Type B pancreatic cell (in vitro differentiated cells): ENCODE measurements at places on chromosomes 7 and 10. TPM values are rescaled to one million over a fixed set of nuclear protein-coding genes. Genes with fewer than 3 reads are reported as not detected.

DNA sequence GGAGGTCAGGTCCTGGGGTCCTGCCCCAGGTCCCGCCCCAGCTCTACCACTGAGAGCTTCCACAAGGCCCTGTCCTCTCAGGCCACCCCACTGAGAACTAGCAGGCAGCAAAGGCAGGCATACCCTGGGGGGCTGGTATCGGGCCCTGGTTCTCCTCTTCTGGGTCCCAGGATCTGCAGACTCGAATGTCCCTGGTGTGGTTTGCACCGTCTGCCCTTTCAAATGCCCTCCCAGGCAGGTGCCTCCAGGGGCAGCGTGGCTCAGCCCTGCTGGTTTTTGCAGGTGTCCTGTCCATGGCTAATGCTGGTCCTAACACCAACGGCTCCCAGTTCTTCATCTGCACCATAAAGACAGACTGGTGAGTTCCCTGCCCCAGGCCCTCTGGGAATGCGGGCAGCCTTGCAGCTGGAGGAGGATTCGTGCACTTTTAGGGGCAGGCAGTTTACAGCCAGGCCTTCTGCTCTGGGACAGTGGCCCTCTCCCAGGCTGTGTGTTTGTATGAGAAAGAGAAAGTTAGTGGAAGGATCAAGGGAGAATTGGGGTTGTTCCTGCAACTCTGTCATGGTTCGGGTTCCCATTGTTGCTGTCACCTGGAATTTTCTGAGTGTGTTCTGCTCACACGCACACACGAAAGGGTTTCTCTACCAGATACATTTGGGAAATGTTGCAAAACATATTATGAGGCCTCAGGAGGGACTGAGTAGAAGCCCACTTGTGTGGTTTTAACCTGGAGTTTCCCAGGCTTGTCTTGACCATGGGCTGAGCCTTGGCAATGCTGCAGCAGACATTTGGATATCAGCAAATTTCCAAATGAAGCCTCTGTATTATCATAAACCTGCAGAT lies 5.0 kb downstream of the PPIF start:
- no peak overlapping the region for H3K27ac ChIP-seq
- peaks cover 45% of the 10 kb centered on the region for H3K36me3 ChIP-seq
- H3K27me3 ChIP-seq, result no peaks in the 10 kb centered on the region
- peaks cover 5% of the 10 kb centered on the region for H3K4me1 ChIP-seq
- H3K4me3 ChIP-seq, result no peak overlapping the region

DNA sequence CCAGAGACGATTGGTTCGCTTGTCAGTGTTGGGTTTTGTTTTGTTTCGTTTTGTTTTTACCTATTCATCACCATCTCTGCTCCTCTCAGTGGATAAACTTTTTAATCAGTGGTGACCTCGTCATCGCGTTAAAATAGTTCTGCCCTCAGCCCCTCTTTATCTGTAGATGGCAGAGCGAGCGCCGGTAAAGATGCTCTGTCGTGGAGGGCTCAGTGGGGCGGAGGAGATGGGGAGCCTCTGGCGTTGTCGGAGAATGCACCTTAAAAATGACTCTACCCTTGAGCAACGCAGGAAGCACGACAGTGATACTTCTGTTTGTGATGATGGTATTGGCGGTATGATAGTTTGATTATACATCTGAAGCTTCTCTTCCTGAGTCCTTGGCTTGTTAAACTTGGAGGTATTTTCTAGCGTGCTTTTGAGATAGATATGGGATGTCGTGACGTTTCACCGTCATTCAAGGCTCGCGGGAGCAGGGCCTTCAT lies 554 bp downstream of the CSGALNACT2 start:
- peak overlapping the region; percentile 97 for H3K4me3 ChIP-seq
- DNase-seq, result no peak
- H3K27ac ChIP-seq, result peak overlapping the region; percentile 85
- peaks cover 3% of the 10 kb centered on the region for H3K36me3 ChIP-seq
- H3K4me1 ChIP-seq, result peaks cover 24% of the 10 kb centered on the region
- H3K27me3 ChIP-seq, result no peaks in the 10 kb centered on the region

AKR1B1 gene
- total RNA-seq, result 78.4 and 138 TPM in 2 replicates

PITX3 gene
- total RNA-seq, result 0.34 TPM in 1 of 2 replicates, not detected in the other

GRID1 gene
- total RNA-seq, result 2.4 and 9.2 TPM in 2 replicates

- no peak for DNase-seq
- peak overlapping the region; percentile 25 for H3K27ac ChIP-seq
- H3K4me3 ChIP-seq, result no peak overlapping the region
- no peaks in the 10 kb centered on the region for H3K36me3 ChIP-seq
- peaks cover 4% of the 10 kb centered on the region for H3K27me3 ChIP-seq
- peaks cover 8% of the 10 kb centered on the region for H3K4me1 ChIP-seq
These were observed 991.3 kb downstream of the LRMDA start for GRCh38 chr10:76422769-76423168.

DNA sequence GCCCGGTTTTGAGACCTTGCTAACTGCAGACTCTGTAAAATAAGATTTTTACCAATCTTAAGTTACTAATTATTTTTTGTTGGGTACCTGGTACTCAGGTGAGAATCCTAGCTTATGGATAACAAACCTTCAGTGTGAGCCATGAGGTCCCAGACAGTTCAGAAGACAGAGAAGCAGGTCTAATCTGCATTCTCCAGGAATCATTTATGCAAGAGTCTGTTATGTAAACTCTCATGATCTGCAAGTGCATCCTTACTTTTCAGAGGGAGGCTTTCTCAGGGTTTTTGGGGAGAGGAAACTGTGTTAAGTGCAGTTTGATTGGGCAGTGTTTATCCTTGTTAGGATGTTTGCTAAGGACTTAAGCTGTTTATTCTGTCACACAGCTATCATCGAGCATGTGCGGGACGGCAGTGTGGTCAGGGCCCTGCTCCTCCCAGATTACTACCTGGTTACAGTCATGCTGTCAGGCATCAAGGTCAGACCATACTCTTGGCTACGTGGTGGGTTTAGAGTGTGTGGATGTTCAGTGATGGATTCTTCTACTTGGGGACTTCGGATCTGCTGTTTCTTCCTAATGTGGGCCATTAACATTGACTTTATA lies 50.2 kb downstream of the SND1 start:
- no peaks in the 10 kb centered on the region for H3K4me1 ChIP-seq
- DNase-seq, result no peak
- H3K27ac ChIP-seq, result no peak overlapping the region
- no peak overlapping the region for H3K4me3 ChIP-seq

GRCh38 chr10:70265032-70265689 lies 18.6 kb downstream of the NPFFR1 start:
- no peak overlapping the region for H3K4me3 ChIP-seq
- no peaks in the 10 kb centered on the region for H3K36me3 ChIP-seq
- DNase-seq, result no peak
- H3K27ac ChIP-seq, result no peak overlapping the region
- no peaks in the 10 kb centered on the region for H3K4me1 ChIP-seq

NXPH1 gene
- total RNA-seq, result 0.29 and 0.33 TPM in 2 replicates

CALD1 gene
- total RNA-seq, result 169 and 218 TPM in 2 replicates

- no peaks in the 10 kb centered on the region for H3K36me3 ChIP-seq
- no peaks in the 10 kb centered on the region for H3K27me3 ChIP-seq
- H3K27ac ChIP-seq, result peak overlapping the region; percentile 28
These were observed 109.5 kb downstream of the PARD3 start for GRCh38 chr10:34705563-34705962.

DNA sequence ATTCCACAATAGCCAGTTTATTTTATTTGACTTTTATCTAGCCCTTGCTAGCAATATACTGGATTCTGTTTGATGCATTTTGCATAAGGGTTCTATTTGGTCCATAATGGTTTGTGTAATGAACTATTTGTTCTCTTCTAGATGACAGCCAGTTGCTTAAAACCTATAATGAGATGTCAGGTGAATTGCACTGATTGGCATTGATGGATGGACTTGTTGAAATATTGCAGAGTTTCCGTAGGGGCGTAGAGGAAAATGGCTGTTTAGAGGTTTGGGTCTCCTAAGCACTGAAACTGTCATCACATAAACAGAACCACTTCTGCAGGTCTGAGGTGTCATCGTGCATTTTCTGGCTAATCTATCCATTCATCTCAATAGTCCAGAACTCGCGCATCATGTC lies 124.9 kb upstream of the HDAC9 start:
- peaks cover 5% of the 10 kb centered on the region for H3K4me1 ChIP-seq
- H3K27ac ChIP-seq, result no peak overlapping the region
- H3K27me3 ChIP-seq, result peaks cover 19% of the 10 kb centered on the region
- no peaks in the 10 kb centered on the region for H3K36me3 ChIP-seq
- no peak overlapping the region for H3K4me3 ChIP-seq
- DNase-seq, result no peak

- H3K36me3 ChIP-seq, result no peaks in the 10 kb centered on the region
- H3K27me3 ChIP-seq, result no peaks in the 10 kb centered on the region
- H3K4me3 ChIP-seq, result no peak overlapping the region
- no peaks in the 10 kb centered on the region for H3K4me1 ChIP-seq
These were observed 14.2 kb downstream of the CACNA2D1 start for GRCh38 chr7:82429408-82429807.

DNA sequence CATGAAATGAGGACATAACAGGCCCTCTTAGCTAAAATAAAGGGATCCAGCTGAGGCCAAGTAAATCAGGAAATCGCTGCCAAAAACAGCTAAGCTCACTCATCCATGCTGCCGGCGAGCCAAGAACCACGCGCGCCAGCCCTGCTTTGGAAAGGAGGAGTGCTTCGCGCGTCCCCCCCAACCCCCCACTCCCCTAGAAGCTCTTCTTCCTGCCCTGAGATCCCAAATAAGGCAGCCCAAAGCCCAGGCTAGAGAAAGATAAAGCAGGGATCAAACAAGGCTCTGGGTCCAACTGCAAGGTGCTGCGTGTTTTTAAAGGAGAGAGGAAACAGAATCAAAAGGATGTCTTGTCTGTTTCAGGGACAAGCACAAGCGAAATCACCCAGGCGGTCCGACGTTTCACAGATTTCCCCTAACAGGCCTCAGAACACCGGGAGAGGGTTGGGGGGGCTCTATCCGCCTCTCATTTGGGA lies 168.3 kb upstream of the AUTS2 start:
- peak overlapping the region; percentile 36 for H3K27ac ChIP-seq
- DNase-seq, result no peak
- peaks cover 10% of the 10 kb centered on the region for H3K4me1 ChIP-seq
- peak overlapping the region; percentile 6 for H3K4me3 ChIP-seq
- no peaks in the 10 kb centered on the region for H3K36me3 ChIP-seq

GRCh38 chr7:108463613-108464012 lies 7.4 kb upstream of the NRCAM start:
- no peak overlapping the region for H3K27ac ChIP-seq
- H3K4me3 ChIP-seq, result no peak overlapping the region
- H3K36me3 ChIP-seq, result no peaks in the 10 kb centered on the region
- DNase-seq, result no peak
- H3K27me3 ChIP-seq, result peaks cover 7% of the 10 kb centered on the region

DNA sequence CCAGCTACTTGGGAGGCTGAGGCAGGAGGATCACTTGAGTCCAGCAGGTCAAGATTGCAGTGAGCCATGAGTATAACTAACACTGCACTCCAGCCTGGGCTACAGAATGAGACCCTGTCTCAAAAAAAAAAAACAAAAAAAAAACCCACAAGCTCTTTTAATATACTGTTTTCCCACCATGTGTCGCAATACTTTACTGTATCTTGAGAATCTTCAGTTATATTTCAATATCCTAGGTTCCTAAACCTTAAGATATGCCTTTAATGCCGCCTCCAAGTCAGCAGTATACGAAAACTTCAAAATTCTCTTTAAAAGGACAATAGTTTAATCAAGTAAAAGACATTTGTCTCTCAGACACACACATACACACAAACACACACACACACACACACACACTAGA lies 62.8 kb downstream of the TAF3 start:
- H3K4me3 ChIP-seq, result no peak overlapping the region
- H3K27ac ChIP-seq, result no peak overlapping the region
- no peaks in the 10 kb centered on the region for H3K27me3 ChIP-seq
- H3K36me3 ChIP-seq, result peaks cover 5% of the 10 kb centered on the region
- no peak for DNase-seq

- H3K27me3 ChIP-seq, result peaks cover 47% of the 10 kb centered on the region
- no peaks in the 10 kb centered on the region for H3K36me3 ChIP-seq
- peak overlapping the region; percentile 51 for H3K27ac ChIP-seq
- H3K4me3 ChIP-seq, result peak overlapping the region; percentile 88
- no peaks in the 10 kb centered on the region for H3K4me1 ChIP-seq
These were observed 1.2 kb upstream of the TMEM178B start for GRCh38 chr7:141072548-141073172.

SFRP4 gene
- 0.14 and 4.4 TPM in 2 replicates for total RNA-seq

MKX gene
- 0.29 and 0.36 TPM in 2 replicates for total RNA-seq

CDH23 gene
- 7.4 and 9.4 TPM in 2 replicates for total RNA-seq

DNA sequence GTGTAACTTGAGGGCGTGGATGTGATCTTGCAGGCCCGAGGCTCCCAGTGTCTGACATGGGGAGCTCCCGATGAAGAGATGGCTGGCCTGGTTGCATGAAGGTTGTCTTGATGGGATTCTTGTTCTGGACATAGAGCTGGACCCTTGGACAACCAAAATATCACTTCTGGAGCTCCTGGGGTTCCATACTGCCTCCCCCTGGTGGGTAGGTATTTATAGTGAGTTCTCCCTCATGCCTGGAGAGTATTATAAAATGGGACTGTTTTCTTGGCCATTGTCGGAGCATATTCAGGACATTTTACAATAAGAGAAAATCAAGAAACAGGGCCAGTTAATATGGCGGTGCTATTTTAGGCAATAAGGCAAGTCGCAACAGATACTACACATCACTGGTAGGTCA lies 32.6 kb upstream of the GIMAP8 start:
- no peak overlapping the region for H3K4me3 ChIP-seq
- peaks cover 18% of the 10 kb centered on the region for H3K4me1 ChIP-seq
- no peaks in the 10 kb centered on the region for H3K36me3 ChIP-seq
- no peak overlapping the region for H3K27ac ChIP-seq
- DNase-seq, result no peak
- H3K27me3 ChIP-seq, result peaks cover 10% of the 10 kb centered on the region

KIAA1549 gene
- total RNA-seq, result 14.0 and 24.4 TPM in 2 replicates

WDFY4 gene
- 0.05 TPM in 1 of 2 replicates, not detected in the other for total RNA-seq

DNA sequence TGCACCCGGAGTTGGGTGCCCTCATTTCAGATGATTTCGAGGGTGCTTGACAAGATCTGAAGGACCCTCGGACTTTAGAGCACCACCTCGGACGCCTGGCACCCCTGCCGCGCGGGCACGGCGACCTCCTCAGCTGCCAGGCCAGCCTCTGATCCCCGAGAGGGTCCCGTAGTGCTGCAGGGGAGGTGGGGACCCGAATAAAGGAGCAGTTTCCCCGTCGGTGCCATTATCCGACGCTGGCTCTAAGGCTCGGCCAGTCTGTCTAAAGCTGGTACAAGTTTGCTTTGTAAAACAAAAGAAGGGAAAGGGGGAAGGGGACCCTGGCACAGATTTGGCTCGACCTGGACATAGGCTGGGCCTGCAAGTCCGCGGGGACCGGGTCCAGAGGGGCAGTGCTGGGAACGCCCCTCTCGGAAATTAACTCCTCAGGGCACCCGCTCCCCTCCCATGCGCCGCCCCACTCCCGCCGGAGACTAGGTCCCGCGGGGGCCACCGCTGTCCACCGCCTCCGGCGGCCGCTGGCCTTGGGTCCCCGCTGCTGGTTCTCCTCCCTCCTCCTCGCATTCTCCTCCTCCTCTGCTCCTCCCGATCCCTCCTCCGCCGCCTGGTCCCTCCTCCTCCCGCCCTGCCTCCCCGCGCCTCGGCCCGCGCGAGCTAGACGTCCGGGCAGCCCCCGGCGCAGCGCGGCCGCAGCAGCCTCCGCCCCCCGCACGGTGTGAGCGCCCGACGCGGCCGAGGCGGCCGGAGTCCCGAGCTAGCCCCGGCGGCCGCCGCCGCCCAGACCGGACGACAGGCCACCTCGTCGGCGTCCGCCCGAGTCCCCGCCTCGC lies at the start of gene EGFR:
Gene EGFR, plus strand, starts transcription at position 657 of the 830 bp plus-strand sequence. CDS start 261 bp downstream, outside the sequence.
- peaks cover 10% of the 10 kb centered on the region for H3K36me3 ChIP-seq
- H3K4me3 ChIP-seq, result peak within 1 kb of the TSS; percentile 90
- peak within 1 kb of the TSS; percentile 18 for H3K27ac ChIP-seq

GRCh38 chr7:79608005-79608404 lies 154.5 kb upstream of the MAGI2 start:
- H3K36me3 ChIP-seq, result no peaks in the 10 kb centered on the region
- H3K4me1 ChIP-seq, result peaks cover 15% of the 10 kb centered on the region
- H3K27me3 ChIP-seq, result no peaks in the 10 kb centered on the region
- no peak overlapping the region for H3K4me3 ChIP-seq
- DNase-seq, result no peak

PLXNA4 gene
- 1.6 and 13.6 TPM in 2 replicates for total RNA-seq
